Urinary bladder (tissue), 4 donors: ENCODE measurements at places on chromosomes 7 and 10. TPM values are rescaled to one million over a fixed set of nuclear protein-coding genes. Genes with fewer than 3 reads are reported as not detected.

ACTR3C gene
- total RNA-seq, result 6.5 TPM

ZSCAN25 gene
- 12.7 TPM for total RNA-seq

ATOH7 gene
- total RNA-seq, result not detected

TMEM229A gene
- total RNA-seq, result 2.0 TPM

NPC1L1 gene
- total RNA-seq, result not detected

FOXI2 gene
- not detected for total RNA-seq

NME8 gene
- not detected for total RNA-seq

NPTX2 gene
- 7.2 TPM for total RNA-seq

DNA sequence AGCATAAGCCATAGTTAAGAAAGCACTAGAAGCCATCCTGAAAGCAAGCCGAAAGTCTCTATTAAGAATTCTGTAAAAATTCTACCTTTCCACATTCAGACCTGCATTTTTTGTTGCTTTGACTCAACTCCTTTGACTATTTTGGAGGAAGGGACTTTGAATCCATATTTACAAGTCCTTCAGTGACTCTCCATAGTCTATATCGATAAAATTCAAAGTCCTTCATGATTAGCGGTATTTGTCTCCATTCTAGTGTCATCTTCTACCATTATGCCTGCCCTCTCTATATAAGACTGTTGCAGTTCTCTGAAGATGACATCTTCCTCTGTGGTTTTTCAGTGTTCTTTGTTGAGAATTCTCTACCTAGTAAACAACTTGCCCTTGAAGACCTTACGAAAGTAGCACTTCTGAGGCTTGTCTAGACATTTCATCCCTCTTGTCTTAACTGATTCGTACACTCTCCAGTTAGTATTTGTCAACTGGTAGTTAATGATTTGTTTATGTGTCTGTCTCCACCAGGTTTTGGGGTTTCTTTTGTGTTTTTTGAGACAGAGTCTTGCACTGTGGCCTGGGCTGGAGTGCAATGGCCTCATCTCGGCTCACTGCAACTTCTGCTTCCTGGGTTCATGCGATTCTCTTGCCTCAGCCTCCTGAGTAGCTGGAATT lies 1.7 kb downstream of the CCSER2 start:
- DNase-seq, result no peak

DNA sequence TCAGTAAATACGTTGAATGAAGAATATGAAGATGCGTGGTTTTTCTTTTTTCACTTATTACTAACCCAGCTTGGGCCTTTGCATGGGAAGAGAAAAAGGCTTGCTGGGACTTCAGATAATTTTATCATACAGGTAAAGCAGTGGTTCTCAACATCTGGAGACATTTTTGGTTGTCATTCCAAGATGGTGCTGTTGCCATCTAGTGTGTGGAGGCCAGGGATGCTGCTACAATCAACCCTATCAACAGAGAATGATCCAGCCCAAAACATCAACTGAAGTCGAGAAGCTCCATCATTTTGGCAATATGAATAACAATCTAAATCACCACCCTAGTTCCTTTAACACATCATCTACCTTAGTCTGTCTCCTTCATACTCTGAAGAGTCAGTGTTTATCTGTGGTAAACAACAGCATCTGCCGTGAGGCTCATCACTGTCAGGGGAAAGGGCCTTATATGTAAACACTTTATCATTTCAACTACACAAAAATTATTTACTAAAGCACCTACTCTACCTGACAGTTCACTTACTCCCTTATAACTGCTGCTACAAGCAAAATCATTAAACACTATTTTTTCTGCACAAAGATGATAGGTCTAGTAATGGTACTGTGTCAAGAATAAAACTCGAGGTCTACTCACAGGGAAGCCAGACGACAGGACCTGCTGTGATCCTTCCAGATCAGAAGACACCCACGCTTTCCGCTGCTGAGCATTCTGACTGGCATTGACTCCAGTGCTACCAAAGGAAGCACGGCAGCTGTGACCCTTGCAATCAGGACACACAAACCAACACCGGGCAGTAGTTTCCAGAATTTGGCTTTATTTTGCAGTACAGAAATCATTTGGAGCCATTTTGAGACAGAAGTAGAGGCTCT lies 48.6 kb downstream of the GDI2 start:
- DNase-seq, result no peak

DNA sequence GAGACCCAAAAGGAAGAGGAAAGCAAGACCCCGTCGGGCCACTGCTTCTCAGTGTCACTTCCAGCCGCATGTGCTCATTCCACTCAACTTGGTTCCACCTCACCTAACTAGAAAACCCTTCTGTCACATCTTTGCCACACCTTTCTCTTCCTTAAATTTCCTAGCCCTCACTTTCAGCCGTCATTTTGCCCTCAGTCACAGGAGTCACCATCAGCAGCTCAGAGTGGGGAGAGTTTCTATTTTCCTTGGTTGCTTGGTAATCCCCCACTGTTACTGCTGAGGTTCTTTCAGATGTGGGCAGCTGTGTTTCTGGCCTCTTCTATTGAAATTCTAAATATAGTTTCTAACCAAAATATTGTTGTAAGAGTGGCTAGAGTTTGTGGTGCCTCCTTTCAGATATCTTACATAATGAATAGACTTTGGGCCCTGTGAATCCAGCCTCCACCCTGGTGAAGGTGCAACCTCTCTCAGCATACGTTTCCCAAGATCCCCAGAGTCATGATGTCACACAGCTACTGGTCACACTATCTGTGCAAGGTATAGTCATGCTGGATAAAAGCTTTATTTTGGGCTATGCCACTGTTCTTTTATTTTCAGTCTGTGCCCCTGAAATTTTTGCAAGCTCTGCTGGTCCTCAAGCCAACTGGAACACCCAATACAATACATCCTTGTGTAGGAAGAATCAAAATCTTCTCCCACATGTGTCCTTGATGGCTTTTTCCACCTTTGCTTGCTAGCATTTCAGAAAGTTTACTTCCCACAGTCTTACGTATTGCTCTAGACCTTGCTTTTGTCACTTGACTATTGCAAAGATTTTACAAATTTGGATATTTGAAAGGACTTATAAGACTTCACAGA lies 9.2 kb downstream of the AGBL3 start:
- no peak for DNase-seq

DNA sequence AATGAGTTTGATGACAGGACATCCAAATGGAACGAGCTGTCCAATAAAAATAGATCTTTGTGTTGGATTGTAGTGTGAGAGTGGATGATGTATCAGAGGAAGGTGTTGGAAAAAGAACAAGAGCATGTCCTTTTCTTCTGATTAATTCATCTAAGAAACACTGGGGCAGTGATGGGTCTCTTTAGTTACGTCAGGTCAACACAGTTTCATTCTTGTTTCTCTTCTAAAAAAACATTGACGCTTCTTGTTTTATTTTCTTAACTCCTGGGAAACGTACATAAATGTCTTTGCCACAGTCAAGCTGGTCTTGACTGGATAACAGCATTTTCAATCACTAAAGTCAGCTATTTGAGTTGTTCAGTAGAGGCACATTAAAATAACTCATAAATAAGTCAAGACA lies 67.0 kb downstream of the PPP1R9A start:
- DNase-seq, result no peak

GRCh38 chr10:23742368-23742767 lies 303.5 kb downstream of the OTUD1 start:
- DNase-seq, result no peak

DNA sequence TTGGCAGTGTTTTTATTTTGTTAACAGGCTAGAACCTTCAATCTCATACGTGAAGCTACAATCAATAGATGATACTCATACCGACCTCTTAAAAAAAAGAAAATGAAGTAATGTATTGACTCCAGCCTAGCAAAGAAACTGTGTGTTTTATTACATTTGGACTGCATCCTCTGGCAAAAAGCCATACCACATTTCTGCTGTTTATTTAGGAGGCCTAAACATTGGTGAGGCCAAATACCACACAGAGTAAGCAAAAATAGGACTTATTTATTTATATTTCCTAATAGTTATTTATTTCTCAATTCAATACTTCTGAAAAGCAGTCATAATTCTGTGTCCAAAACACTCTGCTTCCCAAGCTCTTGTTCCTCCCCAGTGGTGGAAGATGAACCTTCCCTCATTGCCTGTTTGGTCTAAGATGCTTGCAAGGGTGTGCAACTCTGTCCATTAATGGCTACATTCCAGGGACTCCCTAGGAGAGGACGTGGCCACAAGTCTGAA lies 398.8 kb upstream of the KLF6 start:
- DNase-seq, result no peak

DNA sequence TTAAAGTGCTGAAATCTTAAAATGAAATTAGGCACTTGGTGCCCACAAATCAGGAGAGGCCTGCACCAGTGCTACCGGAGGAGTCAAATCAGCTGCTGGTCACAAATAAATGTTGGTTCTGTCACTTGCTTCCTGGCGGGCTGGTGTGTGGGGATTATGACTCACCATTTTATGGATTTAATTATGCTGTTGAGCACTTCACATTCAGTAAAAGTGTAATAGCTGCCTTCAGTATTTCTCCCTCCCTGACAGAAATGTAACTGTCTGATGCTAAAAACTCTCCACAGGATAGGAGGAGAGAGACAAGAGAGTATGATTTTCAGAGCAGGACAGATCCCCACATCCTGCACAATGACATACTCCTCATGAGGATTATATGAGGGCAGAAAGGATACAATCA lies 186.0 kb downstream of the JAZF1 start:
- no peak for DNase-seq

GRCh38 chr7:23546897-23547572 lies 15.3 kb upstream of the TRA2A start:
- DNase-seq, result peak; percentile 76

- no peak for DNase-seq
Measured at GRCh38 chr10:75335983-75336382, 65.6 kb downstream of the ZNF503 start.

- DNase-seq, result no peak
Measured at GRCh38 chr10:68989317-68989990, 851 bp downstream of the KIFBP start.

- DNase-seq, result no peak
Measured at GRCh38 chr7:96786261-96786997, 76.8 kb upstream of the SEM1 start.

GRCh38 chr10:52566471-52567246 lies 205.9 kb downstream of the MBL2 start:
- no peak for DNase-seq

DNA sequence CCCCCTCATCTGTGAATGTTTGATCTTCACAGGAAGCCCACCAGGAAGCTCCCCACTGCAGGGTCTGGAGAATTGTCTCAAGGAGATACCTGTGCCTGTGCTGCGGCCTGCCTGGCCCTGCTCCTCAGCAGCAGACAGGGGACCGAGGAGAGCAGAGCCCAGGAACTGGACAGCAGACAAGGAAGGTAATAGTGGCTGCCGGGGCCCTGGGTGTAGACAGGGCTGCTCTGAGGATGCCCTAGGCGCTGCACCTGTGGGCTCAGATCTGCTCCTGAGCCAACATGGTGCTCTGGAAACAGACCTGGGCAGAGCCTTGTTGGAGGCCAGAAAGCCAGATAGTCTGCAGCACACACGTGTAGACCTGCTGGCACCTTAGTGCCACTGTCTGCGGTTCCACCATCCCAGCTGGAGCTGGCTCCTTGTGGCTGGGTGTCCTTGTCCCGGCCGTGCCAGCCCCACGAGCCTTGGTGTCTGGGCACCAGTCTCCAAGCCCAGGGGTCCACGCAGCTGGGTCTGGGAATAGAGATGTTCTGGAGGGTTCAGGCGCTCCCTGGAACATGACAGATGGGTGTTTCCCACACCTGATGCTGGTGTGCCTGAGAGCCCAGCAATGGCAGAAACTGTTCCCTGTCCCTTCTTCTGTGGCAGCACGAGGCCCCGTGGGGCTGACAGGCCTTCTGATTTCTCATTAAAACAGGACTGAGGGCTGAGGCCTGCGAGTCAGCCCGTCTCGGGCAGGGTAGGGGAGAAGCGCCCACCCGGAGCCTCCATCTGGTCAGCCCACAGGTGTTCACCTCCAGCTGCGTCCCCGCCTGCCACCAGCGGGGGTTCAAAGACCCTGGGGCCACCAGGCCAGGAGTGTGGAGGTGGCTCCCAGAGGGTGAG lies 44.7 kb downstream of the ZNF467 start:
- no peak for DNase-seq

DNA sequence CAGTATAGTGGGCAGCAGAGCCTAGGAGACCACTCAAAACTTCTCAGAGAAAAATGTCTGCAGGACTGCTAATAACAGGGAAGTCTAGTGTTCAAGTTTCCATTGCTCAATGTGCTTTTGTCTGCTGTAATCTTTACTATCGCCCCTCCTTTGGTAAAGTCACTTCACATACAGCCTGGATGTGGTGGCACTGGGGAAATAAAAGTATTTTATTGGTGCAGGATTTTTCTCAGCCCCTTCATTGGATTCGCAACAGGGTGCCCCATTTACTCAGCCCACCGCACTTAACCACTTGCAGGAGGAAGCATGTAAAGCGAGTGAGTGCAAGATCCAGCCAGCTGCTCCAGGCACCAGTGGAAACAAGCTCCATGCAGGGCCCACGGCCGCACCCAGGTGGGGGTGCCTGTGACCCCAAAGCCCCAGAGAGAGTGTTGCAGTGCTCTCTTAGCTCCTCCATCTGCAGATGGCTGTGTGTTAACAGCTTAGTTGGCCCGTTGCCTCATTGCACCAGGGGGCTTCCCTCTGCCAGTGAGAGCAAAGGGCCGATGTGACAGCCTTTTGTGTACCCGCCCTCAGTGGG lies 163.5 kb upstream of the TMEM72 start:
- DNase-seq, result no peak

GRCh38 chr7:145497911-145498525 lies 618.6 kb upstream of the CNTNAP2 start:
- no peak for DNase-seq

GRCh38 chr7:135803143-135803542 lies 54.5 kb upstream of the FAM180A start:
- no peak for DNase-seq

- no peak for DNase-seq
Measured at GRCh38 chr10:71719464-71720201, at the start of gene C10orf105. TSS of gene C10orf105 (minus strand) at chr10:71719778. CDS start at chr10:71716337, 3,441 bp downstream.
